Fibroblast of villous mesenchyme (primary cell): ENCODE measurements at places on chromosomes 16 and 17.
A peak's percentile ranks its signal among the peaks of the same experiment; 100 is the strongest.

GRCh38 chr17:80070375-80071115 lies 30.8 kb upstream of the GAA start:
- DNase-seq = no peak

DNA sequence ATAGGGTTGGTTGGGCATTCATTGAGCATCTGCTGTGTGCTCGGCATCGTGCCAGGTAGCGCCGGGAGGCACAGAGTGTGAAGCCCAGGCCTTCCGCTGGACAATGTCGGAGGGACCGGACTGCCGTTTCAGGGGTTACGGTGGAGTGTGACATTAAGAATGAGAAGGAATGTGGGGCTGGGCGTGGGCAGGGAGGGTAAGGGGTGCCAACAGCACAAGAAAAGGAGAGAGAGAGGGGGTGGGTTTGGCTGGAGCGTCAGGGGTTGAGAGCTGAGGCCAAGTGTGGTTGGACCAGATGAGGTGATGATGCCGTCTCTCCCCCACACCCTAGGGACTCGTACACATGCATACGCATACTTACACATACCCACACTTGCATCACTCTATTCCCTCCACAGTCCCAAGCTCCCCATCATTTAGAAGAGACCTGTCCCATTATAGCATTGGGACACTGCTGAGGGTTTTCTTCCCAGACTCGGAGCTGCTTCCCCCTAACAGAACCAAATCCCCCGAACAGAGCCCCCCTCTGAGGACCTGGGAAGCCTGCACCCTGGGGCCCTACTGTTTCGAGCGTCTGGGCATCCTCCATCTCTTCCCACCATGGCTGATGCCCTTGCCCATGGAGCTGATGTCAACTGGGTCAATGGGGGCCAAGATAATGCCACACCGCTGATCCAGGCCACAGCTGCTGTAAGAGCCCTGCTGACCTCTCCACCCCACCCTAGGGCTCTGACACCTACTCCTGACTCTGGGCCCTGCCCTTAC lies 3.3 kb upstream of the KCTD11 start:
- DNase-seq = peak; percentile 19

DNA sequence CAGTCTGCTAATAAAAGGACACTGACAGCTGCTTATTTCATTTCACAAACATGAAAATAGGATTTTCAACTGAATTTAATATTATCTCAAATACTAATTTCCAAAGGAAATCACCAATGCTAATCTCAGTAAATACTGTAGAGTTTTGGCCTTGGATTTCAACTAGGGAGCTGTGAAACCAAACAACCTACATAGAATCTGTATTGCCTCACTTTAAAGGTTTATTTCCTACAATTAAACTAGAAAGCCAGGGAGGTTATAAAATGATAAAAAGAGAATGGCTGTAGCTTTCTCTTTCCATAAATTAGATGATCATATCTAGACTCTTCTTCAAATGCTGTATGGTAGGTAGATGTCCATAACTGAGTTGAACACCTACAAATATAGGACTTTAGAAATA lies 82.8 kb downstream of the SKAP1 start:
- DNase-seq = no peak

DNA sequence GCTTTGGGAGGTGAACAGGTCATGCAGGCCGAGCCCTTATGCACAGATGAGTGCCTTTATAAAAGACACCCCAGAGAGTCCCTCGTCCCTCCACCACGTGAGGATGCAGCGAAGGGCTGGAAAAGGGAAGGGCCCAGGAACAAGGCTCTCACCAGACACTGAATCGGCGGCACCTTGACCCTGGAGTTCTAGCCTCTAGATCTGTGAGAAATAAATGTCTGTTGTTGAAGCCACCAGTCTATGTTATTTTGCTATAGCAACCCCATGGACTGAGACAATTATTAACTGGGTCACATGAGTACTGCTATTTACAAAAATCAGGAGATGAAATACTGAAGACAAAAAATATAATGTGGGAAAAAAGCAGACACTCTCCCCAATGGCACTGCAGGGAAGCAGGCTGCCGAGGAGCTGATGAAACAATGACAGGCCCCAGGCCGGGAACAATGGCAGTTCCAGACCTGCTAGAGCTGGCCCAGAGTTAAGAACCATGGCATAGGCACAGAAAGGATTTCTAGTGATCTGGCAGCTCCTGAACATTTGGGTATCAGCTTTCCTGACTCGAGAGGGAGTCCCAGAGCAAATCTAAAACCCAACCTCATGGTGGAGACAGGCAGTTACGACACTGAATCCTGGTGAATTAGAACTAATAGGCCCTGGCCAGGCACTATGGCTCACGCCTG lies 17.8 kb upstream of the GGA2 start:
- no peak for DNase-seq

GRCh38 chr16:79601931-79602627 lies 1.5 kb upstream of the MAF start:
- peak; percentile 82 for DNase-seq

GRCh38 chr17:31294820-31295488 lies 2.1 kb downstream of the OMG start:
- peak; percentile 53 for DNase-seq

- DNase-seq = no peak
These were observed 58.7 kb downstream of the ACSM1 start for GRCh38 chr16:20638711-20639335.

DNA sequence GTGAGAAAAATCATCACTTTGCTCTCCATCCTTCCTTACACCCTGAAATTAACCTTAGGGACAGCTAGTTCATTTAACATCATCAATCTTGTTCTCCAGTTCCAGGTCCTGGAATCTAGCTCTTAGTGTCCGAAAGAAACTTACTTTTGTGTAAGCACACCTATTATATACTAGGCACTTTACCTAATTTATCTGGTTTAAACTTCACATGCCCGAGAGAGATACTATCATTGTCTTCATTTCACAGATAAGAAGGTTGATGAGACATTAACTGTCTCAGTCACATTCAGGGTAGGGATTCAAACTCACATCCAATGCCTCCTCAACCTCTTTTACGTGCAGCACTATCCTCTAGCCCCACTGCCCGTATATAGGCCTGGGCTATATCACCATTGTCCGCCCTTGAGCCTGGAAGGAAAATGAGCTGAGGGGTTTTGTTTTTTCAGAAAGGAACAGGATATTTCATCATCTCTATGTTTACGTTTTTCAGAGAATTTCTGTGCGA lies 501 bp upstream of the AP2B1 start:
- DNase-seq = no peak

GRCh38 chr17:12927541-12928425 lies 90.0 kb downstream of the ELAC2 start:
- peak; percentile 28 for DNase-seq

DNA sequence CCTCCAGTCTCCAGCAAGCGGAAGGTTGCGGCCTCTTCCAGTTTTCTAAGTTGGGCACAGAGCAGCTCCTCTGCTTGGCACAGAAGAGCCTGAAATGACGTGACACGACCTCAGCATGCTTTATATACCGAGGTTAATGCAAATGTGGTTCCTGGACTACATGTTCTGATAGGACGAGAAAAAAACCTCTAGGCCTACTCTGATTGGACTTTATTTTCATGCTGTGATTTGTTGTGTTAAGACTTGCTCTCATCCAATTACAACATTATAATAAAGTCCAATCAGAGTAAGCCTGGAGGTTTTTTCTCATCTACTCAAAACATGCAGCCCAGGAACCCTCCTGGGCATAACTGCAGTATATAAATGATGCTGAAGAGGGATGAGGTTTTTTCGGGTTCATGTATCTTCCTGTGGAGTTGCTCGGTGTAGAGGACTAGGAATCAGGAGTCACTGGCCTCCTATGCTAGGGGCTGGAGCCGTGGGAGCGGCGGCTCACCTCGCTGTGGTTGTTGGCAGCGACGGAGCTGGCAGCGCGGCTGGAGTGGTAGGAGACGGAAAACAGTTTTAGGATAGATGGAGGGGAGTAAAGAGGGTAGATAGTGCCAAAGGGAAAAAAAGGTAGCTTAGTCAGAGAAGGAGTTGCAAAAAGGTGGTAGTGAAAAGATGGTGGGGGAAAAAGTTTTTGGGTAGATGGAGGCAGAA lies 878.0 kb downstream of the KCNJ18 start:
- no peak for DNase-seq

GRCh38 chr17:9987779-9988585 lies 82.9 kb upstream of the RCVRN start:
- DNase-seq = peak; percentile 40

DNA sequence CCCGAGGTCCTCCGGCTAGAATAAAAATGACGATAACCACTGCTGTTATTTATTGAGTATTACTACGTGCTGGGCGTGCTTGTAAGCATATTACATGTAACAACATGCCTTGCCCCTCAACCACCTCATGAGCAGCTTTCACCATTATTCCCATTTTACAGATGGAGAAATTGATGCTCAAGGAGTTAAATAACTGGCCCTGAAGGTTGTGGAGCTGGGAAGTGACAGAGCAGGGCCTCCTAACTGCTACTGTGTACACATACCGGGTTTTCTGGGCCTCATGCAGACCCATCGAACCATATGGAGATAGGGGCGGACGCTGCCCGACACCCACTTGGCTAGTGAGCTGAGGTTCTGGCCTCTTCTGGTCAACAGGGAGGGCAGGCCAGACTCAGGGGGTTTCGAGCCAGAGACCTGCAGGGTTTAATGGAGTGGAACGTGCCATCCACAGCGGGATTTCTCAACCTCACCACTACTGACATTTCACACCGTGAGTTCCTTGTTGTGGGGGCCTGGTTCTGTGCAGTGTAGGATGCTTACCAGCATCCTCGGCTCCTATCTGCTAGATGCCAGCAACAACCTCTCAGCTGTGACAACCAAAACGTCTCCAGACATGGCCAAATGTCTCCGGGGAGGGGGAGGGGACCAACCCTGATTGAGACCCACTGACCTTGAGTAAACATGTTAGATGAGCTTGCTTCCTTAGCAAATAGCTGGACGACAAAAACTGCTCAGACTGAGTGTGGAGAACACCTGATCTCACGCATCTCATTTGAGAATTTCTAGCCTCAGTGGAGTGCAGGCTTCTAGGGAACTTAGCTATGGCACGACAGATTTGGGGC lies 432.0 kb downstream of the SLC39A11 start:
- DNase-seq = no peak

DNA sequence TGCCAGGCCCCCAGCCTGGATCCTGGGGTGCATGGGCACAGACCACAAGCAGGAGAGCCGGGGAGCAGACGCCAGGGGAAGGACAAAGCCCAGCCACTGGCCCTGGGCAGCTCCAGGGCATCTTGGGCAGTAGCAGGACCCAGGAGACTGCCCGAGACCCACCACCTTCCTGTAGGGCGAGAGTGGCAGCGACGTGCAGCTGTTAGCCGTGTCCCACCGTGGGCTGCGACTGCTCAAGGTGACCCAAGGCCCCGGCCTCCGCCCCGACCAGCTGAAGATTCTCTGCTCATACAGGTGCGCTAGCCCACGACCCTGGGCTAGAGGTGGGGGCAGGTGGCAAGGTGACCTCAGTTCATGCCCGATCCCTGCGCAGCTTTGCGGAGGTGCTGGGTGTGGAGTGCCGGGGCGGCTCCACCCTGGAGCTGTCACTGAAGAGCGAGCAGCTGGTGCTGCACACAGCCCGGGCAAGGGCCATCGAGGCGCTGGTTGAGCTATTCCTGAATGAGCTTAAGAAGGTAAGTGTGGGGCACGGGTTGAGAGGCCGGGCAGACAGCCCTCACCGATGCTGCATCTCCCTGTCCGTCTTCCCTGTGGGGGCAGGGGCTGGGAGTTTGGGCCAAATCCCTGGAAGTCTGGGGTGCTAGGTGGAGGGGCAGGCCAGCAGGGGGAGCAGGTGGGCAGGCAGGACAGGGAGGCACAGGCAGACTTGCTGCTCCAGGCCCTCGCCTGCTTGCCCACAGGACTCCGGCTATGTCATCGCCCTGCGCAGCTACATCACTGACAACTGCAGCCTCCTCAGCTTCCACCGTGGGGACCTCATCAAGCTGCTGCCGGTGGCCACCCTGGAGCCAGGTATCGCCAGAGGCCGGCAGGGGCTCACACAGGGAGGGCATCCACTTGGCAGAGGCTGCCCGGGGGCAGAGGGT lies 13.5 kb upstream of the SMIM5 start:
- DNase-seq = peak; percentile 25

GRCh38 chr17:81558941-81559806 lies 7.0 kb upstream of the FAAP100 start:
- DNase-seq = peak; percentile 28

DNA sequence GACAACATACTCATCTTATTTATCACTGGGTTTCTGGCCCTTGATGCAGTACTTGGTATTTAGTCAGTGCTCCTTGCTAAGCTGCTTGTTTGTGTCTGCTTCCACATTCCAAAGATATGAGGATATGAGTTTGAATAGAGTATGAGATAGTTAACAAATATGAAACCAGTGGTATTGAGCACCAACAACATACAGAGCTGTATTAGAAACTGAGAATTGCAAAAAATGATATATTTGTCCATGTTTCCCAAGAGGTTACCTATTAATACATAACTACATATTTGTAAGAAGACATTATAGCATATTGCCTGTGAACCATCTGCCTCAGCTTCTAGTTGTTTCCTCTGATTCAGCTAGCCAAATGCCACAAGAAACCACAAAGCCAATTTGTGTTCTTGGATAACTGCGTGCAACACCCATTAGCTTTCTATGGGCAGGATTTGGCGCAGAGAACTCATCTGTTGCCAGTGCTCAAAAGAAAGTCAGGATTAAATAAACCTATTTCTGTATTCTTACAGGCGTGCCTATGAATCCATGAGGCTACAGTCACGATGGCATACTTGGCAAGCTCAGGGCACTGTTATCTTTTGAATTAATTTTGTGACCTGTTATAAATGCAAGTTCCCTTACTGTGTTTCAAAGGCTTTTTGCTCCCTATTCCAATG lies 194.4 kb downstream of the MAP2K6 start:
- DNase-seq = peak; percentile 91

DNA sequence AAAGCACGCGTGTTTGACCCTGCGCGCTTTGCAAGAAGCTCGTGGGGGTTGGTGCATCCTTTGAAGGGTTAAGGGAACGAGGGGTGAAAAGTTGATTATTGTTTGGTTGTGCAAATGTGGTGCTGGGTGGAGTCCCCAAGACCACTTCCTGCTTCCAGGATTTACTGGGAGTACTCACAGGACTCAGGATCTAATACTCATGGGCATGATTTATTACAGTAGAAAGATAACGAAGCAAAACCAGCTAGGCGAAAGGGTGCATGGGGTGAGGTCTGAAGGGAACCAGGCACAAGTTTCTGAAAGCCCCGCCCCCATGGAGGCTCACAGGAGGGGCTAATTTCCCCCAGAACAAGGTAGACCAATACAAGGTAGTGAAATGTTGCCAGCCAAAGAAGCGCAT lies 58.8 kb downstream of the RPTOR start:
- peak; percentile 93 for DNase-seq
